ENCODE measurements at places on chromosomes 3 and 15.

DNA sequence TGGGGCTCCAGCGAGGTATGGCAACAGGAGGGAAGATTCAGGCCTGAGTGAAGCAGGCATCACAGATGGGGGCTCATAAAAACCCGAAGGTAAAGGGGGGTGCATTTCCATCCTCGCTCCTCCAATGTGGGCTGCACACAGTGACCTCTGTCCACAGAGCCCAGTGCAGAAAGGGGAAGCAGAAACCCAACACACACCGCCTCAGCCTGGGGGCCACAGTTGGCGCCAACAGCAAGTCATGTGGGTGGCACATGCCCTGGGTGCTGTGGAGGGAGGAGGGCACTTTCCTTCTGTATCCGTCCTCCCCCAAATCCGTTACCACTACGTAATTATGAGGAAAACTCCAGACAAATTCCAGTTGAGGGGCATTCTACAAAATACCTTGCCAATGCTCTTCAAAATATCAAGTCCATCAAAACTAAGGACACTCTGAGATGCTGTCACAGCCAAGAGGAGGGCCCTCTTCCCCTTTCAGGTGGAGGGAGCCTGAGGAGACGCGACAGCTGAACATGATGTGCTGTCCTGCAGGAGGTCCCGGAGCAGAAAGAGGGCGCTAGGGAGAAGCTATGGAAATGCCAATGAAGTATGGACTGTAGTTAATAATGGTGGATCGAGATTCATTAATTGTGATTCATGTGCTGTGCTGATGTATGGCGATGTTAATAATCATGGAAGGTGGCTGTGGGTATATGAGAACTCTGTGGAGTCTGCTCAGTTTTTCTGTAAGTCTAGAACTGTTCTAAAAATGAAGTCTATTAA lies 16.4 kb downstream of the APBA2 start:
- no peak for DNase-seq

GRCh38 chr15:27059610-27060202 lies 88.7 kb downstream of the GABRG3 start:
- DNase-seq: no peak

GRCh38 chr3:100697723-100698285 lies 11.5 kb upstream of the TFG start:
- DNase-seq: no peak

GRCh38 chr3:139122221-139122581 lies 77.5 kb upstream of the PRR23C start:
- no peak for DNase-seq
